ENCODE measurements at places on chromosomes 1 and 21.

GRCh38 chr1:54649130-54649898 lies 7.7 kb downstream of the MROH7 start:
- no peak for DNase-seq

DNA sequence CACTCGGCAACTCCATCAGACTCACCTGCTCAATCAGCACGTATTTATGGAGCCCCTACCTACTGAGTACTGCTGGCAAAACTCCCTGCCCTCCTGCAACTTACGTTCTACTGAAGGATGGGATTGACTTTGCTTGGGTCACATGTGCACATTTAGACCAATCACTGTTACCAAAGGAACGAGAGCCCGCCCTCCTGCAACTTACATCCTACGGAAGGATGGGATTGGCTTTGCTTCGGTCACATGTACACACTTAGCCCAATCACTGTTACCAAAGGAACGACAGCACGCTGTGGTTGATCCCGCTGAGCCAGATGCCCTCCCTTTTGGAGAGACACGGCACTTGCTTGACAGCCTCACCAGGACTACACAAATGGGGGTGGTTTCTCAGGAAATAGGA lies 46.0 kb downstream of the UBIAD1 start:
- no peak for DNase-seq

DNA sequence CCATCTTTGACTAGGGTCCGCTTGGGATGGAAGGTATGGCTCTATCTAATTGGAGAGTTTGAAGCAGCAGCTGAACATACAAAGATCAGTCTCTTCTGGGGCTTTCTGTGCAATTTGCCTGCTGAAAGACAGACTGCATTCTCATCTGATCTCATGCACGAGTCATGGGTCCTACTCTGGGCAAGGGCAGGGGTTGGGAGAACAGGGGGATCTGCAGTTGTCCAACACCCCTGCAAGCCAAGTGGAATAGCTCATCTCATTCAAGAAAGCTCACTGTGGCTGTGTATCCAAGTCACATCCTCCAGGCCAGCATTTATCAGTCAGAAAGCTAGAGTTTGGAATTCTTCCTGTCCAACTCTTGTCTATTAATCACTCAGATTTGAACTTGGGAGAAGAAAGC lies 177.2 kb upstream of the C8B start:
- DNase-seq: no peak

DNA sequence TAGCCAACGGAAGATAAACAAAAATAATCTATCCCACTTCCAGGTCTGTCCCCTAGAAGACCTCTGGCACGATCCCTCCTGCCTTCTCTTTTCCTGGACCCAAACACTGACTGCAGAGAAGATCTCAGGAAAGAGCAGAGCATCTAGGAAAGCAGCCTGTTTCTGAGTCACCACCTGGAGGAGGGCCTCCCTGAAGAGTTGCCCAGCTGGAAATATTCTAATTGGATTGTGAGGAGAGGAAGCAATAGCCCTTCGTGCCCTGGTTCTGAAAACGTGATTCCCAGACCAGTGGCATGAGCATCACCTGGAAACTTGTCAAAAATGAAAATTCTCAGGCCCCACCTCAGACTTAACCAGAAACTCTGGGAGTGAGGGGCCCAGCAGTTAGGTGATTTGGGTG lies 411.1 kb downstream of the SETD4 start:
- peak; percentile 5 for DNase-seq

DNA sequence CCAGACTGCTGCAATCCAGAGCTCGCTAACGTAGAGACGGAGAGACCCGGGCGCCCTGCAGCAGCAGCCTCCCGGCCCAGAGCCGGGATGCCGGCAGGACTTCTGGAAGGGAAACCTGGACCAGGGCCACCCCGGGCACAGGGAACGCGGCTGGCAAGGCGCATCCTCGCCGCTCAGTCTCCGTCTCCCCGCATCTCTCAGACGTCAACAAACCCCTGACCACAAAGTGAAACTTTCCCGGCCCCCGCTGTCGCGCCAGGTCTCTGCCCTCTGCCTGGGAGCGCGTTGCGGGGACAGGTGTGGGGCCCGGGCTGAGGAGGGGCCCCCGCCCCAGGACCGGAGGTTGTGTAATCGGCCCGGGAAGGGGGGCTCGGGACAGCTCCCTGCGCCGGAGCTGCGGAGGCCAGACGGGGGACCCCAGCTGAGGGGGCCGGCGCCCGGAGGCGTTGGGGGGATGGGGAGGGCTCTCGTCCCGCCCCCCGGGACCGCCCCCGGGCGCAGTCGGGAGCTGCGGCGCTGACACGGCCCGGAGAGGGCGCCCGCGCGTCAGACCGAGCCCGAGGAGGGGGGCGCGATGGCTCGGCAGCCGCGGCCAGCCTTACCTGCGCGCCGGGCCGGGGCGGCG lies 116.6 kb upstream of the HIVEP3 start:
- DNase-seq: peak; percentile 57

- no peak for DNase-seq
Observed at GRCh38 chr1:32636914-32637645, 13.3 kb downstream of the ZBTB8OS start.

DNA sequence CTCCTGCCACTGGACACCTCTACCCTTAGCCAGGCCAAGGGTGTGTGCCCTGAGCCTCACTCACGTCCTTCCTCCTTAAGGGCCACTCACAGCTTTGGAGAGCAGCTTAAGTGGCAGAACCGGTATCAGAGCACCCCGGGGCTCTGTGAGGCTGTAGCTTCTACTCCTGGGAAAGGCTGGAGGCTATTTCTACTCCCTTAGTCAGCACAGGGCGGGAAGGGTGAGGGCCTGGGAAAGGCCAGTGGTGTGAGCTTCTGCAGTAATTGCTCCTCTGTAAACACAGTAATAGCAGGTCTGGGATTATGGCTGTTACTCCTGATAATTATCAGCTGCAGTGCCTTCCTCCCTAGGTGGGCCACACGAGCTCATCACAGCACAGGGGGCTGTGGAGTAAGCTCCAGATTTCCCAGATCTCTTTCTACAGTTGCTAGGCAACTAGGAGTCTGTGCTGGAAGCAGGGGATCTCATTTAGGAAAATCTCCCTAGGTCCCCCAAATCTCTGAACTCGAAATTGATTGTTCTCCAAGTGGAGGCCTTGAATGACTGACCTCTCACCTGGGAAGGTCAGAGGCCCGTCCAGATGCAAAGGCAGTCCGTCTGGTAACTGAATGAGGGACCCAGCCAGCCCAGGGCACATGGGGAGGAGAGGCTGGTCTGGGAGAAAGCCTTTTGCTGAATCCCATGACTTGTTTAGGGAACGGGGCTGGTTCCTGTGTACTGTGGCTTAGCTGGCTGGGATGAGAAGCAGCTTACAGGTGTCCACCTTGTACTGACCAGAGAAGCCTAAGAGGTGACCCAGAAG lies 29.3 kb downstream of the IER5 start:
- DNase-seq: no peak

DNA sequence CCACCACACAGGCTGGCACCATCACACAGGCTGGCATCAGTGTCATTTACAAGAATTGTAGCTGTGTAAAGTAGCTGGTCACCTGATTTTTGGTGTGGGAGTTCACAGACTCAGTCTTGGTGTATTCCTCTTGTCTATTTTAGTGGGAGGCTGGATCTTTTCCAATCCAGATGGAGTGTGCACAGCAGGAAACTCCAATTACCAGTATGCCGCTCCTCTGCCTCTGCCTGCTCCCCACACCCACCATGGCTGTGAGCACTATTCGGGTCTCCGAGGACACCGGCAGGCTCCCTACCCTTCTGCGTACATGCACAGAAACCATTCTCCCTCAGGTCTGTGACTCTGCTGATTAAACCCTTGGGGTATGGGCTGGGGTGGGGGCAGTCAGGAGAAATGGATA lies 24.2 kb downstream of the TBX19 start:
- no peak for DNase-seq
